ENCODE measurements at places on chromosomes 4 and X.

- no peak for DNase-seq
These were observed 89.3 kb upstream of the ENPP6 start for GRCh38 chr4:184306949-184307348.

DNA sequence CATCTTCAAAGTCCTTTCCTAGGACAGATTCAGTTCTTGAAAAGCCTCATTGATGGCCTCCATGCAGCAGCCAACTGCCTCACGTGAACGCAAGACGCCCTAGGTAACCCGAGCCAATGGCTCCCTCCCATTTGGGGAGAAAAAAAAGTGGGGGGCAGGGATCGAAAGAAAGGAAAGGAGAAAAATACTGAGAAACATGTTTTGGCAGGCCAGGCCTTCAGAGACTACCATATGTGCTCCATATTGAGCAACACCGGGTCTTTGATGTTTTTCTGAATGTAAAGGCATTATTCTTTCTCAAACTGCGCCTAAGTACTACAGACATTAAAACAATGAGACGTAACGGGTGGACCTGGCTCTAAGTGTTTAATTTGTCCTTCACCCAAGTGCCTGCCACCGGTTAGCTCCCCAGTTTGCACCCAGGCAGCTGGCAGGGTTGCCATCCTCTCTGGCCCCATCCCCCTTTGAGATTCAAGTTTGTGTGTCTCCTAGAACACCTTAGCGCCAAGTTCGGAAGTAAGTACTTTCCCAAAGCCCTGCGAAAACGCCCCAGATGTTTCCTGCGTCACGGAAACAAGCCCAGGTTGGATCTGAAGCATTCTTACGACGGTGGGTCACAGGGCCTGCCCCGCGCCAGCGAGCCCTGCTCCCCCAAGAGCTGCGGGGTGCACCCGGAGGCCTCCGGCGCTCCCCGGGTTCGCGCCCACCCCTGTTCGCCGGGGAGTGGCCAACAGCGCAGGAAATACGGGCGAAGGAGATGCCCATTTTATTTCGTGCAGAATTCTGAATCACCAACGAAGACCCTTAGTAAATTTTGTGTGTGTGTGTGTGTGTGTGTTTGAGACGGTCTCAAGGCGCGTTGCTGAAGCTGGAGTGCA lies 30.1 kb downstream of the HAND2 start:
- DNase-seq: no peak

GRCh38 chrX:136586386-136586785 lies 54.4 kb downstream of the VGLL1 start:
- no peak for DNase-seq

GRCh38 chr4:128769011-128769410 lies 40.5 kb upstream of the JADE1 start:
- DNase-seq: no peak

DNA sequence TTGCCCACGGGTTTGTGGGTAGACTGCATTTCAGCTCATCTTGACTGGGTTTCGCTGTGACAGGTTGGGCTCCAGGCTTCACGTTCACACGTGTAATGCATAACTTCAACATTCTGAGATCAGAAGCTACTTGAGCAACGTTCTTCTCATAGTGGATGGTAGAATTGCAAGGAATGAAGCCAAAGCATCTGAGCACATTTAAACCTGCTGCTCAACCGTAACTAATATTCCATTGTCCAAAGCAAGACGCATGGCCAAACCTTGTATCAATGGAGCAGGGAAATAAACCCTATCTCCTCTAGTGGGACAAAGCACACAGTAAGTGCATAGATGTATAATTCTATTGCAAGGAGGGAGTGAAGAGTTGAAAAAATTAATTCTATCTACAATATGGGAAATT lies 86.5 kb upstream of the PTCHD1 start:
- DNase-seq: no peak

DNA sequence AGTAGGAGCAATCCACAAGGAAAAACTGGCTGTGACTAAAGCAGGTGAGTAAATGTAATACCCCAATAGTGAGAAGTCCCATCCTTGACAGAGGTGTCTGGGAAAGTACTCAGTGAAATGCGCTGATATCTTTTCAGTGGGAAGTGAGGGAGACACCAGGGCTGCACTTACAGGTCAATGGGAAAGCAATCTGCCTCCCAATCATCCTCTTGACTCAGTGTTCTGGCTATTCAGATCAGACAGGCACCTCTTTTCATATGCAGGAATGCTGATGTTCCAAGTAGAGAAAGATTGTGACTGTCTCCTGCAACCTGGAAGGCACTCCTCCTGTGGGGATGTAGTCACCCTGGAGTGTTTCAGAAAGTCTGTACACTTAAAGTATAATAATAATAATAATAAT lies 39.9 kb upstream of the SPIN2A start:
- DNase-seq: no peak

GRCh38 chr4:76357981-76358380 lies 51.4 kb downstream of the STBD1 start:
- no peak for DNase-seq

DNA sequence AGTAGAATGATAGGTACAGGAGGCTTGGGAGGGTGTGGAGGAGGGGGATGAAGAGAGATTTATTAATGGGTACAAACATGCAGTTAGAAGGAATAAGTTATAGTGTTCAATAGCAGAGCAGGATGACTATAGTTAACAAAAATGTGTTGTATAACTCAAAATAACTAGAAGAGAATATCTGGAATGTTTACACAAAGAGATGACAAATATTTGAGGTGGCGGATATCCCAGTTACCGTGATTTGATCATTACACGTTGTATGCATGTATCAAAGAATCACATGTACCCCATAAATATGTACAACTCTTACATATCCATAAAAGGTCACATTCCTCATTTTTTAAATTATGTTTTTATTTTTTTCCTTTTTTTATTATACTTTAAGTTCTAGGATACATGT lies 456.6 kb downstream of the MAGEB5 start:
- DNase-seq: no peak

DNA sequence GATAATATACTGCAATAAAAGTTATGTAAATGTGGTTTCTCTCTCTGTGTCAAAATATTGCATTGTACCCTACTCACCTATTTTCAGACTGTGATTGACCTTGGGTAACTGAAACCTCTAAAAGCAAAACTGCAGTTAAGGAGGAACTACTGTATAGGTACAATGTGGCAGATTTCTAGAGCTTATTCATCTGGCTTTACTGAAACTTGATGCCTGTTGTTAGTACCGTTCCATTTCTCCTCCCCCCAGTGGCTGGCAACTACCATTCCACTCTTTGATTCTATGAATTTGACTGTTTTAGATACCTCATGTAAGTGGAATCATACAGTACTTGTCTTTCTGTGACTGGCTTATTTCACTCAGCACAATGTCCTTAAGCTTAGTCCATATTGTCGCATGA lies 61.9 kb downstream of the HOPX start:
- no peak for DNase-seq

GRCh38 chr4:73740353-73740778 lies at the start of gene CXCL8:
CXCL8 (plus strand) TSS chr4:73740569; CDS start chr4:73740659, 90 bp downstream.
- no peak for DNase-seq
